Stimulated activated CD8-positive, alpha-beta memory T cell treated with anti-CD3 and anti-CD28 coated beads, Interleukin-7, amount 100 ng/mL, for 1 hour (primary cell): ENCODE measurements at places on chromosomes 11 and 22.

GRCh38 chr11:131693756-131694155, 323.3 kb downstream of the NTM start:
- DNase-seq: no peak

GRCh38 chr11:15918212-15918611, 438.1 kb downstream of the SOX6 start:
- no peak for DNase-seq

DNA sequence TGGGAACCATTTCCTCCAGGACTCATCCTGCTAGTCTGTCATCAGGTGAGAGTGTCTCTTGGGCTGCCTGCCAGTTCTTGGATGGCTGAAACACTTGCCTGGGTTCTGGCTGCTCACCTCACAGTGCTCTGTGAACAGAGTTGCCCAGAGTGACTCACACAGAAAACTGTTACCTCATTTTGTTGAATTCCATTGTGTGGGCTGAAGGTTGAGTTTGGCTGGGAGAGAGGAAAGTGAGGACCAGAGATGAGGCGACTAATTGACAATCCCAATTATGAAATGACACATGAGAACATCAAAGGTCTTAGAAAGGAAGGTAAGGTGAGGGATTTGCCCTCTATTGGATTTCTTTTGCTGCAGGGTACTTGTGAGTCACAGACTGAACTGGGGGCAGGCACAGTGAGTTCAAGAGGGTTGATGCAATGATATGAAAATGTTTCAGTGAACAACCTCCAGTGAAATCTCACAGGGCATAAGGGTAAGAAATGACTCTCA, 20.2 kb upstream of the CALCB start:
- DNase-seq: no peak

GRCh38 chr11:127939000-127939399, 648.4 kb downstream of the ETS1 start:
- no peak for DNase-seq

DNA sequence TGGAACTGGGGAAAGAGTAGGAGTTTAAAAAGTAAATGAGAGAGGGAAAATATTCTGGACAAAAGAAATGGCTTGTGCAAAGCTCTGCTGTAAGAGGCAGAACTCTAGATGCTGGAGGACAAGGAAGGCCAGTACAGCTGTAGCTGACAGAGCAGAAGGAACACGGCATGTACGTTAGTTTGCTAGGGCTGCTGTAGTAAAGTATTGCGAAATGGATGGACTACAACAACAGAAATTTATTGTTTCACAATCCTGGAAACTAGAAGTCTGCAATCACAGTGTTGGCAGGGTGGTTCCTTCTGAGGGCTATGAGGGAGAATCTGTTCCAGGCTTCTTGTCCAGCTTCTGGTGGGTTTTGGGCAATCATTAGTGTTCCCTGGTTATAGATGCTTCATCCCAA, 454.4 kb downstream of the NTM start:
- no peak for DNase-seq

GRCh38 chr22:24686280-24686679, 83.3 kb downstream of the GGT1 start:
- DNase-seq: no peak

DNA sequence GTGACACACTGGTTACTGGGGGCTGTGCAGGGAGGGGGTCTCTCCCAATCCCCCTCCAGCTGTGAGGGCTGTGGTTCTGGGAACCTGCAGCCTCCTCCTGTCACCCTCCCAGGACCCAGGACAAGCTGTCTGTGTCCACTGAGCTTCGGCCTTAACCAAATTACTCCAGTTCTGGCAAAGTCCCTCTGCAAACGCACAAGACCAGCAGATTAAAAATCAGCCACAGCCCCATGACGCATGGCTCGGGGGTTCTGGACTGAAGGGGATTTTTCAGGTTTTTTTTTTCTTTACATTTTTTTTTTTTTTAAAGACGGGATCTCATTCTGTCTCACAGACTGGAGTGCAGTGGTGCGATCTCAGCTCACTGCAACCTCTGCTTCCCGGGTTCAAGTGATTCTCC, 32.2 kb upstream of the A4GALT start:
- DNase-seq: no peak

DNA sequence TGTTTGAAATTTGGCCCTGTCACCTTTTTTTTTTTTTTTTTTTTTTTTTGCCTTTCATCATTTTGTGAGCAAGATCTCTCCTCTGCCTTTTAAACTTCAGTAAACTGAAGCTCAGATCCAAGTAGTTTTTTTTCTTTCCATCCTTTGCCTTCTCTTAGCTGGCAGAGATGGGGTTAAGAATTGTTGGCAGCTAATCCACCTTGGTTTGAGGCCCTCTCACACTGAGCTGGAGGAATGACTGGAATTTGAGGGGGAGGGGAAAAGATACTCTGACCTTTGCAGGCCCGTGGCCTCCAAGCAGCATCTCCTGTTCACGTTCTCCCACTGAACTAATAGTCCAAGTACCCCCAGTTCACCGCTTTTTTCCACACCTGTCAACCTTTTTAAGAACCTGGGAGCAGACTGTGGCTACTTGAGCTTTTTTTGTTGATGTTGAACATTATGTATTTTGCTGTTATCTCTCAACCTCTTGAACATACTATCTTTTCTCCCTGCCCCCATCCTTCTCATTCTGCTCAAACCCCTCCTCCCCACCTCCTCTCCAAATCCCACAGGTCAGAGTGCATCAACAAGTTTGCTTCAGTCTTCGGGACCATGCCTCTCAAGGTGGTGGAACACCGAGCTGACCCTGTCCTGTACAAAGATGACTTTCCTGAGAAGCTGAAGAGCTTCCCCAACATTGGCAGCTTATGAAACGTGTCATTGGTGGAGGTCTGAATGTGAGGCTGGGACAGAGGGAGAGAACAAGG, 66.2 kb downstream of the ALX4 start:
- no peak for DNase-seq
